ENCODE measurements at places on chromosomes 16 and 17.

GRCh38 chr17:63741143-63741407 lies 524 bp downstream of the STRADA start:
- DNase-seq: peak; percentile 52

GRCh38 chr17:71656964-71657858 lies 463.6 kb upstream of the SOX9 start:
- DNase-seq: peak; percentile 1

DNA sequence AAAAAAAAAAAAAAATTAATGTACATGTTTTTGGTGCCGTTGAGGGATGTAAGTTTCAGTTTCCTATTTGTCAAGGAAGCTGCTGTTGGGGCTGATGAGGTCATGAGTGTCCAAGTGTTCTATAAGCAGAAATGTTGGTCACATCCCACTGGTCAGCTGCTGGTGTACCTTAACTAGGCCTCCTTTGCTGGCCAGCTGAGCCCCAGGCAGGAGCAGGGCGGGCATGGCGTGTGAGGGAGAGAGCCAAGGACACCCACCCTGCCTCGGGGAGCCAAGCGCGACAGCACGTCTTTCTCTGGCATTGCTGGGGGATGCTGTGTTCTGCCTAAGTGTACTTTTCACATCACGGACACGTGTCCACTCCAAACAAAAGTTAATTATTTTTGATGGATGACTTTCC lies 108.1 kb upstream of the CDC42EP4 start:
- DNase-seq: no peak

GRCh38 chr16:65480281-65481091 lies 358.6 kb upstream of the CDH11 start:
- DNase-seq: no peak

GRCh38 chr16:21277927-21278706 lies at the start of gene CRYM:
CRYM (minus strand) TSS chr16:21278290; CDS start chr16:21278251, 39 bp downstream.
- DNase-seq: peak; percentile 74

DNA sequence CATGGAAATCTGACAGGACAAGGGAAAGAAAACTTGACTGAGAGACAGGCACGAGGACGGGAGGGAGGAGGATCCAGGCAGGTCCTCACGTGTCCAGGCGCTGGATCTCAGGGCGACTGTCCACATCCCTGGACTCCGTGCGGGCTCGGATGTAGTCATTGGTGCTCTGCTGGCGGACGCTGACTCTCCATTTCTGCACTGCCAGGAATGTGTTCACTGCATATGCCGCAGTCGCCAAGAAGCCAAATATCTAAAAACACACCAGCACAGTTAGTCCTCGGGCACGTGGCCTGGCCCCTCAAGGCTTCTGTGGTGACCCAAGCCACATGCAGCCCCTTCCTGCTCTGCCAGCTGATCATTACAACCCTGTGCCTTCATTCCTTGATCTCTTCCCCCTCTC lies 17.5 kb downstream of the CMTM3 start:
- DNase-seq: no peak

DNA sequence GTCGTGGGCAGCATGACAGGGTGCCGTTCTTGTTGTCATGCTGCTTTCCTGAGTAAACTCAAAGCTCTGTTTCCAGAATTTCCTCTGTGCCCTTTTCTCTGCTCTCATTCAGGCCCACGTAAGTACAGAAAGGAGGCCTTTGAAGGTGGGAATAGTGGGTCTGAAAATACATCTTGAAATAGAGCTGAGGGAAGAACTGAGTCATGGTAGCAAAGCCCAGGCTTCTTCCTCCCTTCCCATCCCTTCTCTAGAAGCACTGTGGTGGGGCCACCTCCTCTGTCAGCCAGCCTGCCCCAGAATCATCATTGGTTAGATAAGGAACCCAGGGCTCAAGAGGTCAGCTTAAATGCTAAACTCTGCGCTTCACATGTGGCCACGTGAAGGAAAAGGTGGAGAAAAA lies 9.4 kb downstream of the CTRL start:
- no peak for DNase-seq

DNA sequence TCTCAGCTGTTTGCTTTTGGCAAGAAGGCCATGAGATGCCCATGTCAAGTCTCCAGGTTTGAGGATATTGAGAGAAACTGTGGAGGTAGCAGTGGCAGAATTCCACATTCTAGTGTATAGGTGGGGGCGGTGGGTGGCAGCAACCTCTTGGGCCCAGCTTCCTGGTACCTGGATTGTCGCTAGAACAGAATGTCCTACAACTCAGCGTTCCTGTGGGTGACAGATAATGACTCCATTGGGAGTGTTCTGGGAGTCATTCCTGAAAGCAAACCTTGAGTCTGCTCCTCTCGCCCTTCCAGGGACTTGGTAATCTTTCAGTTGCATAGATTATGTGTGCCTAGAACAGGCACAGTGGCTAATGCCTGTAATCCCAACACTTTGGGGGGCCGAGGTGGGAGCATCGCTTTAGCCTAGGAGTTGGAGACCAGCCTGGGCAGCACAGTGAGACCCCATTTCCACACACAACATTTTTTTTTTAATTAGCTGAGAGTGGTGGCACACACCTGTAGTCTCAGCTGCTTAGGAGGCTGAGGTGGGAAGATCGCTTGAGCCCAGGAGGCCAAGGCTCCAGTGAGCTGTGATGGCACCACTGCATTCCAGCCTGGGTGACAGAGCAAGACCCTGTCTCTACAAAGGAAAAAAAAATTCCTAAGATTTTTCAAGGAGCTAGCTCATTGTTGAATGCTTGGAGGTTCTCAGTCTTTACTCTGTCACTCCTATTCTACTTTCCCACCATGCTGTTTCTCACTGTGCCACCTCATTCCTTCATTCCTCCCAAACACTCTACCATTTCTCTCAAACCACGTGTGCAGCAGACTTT lies 37.9 kb upstream of the METTL16 start:
- no peak for DNase-seq

- DNase-seq: no peak
These were observed 8.2 kb downstream of the SLC6A2 start for GRCh38 chr16:55663765-55664677.

GRCh38 chr16:77408607-77409006 lies 26.2 kb downstream of the ADAMTS18 start:
- no peak for DNase-seq

- no peak for DNase-seq
These were observed 28.1 kb upstream of the MLYCD start for GRCh38 chr16:83870830-83871229.

GRCh38 chr17:64281962-64282752 lies 19.1 kb upstream of the TEX2 start:
- peak; percentile 94 for DNase-seq

GRCh38 chr17:64378890-64379354 lies 11.7 kb downstream of the PECAM1 start:
- DNase-seq: no peak

GRCh38 chr16:78045865-78046581 lies 23.7 kb downstream of the CLEC3A start:
- peak; percentile 76 for DNase-seq

DNA sequence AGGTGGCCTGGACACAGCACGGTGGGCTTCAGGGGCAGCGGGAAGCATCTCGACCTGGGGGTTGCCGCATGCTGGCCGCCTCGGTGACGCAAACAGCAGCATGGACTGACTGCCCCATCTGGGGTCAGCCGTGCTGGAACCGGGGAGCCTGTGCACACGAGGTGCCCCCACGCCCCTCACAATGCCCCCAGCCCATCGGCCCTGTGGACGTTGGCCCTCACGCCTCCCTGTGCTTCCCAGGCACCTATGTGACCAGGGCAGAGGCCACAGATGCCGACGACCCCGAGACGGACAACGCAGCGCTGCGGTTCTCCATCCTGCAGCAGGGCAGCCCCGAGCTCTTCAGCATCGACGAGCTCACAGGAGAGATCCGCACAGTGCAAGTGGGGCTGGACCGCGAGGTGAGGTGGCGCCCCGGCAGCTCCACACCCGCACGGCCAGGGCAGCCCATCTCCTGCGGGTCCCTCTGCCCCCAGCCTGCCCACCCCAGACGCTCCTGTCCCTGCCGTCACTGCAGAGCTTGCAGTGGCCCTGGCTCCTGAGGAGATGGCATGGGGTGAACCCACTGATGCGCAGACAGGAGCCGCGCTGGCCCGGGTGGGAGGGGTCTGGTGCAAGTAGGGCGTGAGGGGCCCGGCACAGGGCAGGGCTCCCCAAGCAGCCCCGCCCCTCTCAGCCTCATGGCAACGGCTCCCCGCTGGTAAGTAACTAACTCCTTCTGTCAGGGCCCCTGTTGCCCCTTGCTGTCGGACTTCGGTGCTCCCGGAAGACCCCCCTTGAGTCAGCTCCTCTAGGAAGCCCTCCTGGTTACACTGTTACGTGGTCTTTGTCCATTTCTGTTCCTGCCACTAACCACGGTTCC lies 13.6 kb downstream of the CDH15 start:
- peak; percentile 47 for DNase-seq

DNA sequence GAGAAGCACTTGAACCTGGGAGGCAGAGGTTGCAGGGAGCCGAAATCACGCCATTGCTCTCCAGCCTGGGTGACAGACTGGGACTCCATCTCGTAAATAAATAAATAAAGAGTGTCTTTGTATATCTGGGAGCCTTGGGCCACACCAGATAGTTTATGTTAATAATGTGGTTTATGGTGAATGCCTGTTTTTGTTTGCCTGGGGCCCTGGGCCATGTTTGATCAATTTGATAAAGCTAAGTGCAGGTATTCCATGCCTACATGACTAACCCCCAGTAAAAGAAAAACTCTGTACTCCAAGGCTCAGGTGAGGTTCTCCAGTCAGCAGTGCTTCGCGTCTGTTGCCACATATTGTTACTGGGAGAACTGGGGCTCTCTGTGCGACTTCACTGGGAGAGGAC lies 15.1 kb downstream of the SCIMP start:
- DNase-seq: no peak

All from hematopoietic multipotent progenitor cell treated with erythropoietin and hydrocortisone succinate and interleukin-3 and kit ligand, for 6 days (in vitro differentiated cells).